ENCODE measurements at places on chromosomes 16 and 17.

DNA sequence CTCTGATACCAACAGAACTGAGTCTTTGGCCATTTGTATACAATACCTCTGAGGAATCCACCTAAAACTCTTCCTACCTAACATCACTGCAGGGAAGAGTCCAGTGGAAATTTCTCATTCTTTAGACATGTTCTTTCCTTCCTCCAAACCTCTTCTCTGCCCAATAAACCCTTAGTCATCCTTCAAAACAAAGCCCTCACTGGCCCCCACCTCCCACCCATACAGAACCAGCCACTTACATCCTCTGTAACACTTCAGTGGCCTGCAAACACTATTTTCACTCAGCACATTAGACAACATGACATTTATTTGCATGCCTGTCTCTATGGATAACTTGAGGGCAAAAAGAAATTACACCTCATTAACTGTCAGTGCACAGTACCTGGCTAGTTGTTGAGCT is 200.3 kb upstream of the NOG start:
- DNase-seq = no peak

- no peak for DNase-seq
Observed at GRCh38 chr17:64009571-64010402, 10.6 kb downstream of the ICAM2 start.

GRCh38 chr17:61345825-61346666 is 53.6 kb upstream of the TBX2 start:
- DNase-seq = no peak

DNA sequence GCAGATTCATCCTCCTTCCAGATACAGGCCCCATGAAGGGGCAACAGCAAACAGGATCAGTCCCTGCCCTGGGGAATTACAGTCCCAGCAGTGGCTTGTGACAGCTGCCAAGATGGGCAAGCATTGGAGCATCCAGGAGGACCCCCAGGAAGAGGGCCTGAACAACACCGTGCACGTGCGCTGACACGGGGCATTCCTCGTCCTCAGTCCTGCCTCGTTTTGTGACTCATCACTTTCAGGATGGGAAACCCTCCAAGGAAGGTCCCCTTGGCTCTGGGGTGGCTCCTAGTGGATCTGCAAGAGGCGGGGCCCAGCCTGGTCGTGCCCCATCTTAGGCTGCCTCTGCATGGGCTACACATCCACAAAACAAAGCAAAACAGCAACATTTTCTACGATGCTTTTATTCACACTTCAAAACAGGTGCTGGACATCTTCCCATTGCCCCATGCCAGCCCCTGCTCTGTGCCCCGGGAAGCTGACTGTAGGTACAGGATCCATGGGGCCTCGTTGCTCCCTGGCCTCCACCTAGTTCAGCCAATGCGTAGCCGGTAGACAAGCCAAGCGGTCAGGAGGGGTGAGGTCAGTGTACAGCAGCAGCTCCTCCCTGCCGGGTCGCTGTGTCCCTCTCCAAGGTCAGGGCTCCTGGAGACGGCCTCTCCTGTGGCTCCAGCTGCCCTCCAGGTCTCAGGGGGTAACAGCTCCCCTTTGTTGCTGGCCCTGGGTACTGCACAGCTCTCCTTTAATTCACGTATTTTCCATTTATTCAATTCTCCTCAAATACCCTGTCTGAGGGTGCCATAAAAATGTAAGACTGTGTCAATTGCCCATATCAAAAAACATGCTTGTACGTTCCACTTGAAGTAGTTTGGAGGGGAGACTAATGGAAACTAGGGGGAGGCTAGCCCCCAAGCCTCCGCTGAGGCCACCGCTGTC is 32.2 kb downstream of the ACTG1 start:
- no peak for DNase-seq

DNA sequence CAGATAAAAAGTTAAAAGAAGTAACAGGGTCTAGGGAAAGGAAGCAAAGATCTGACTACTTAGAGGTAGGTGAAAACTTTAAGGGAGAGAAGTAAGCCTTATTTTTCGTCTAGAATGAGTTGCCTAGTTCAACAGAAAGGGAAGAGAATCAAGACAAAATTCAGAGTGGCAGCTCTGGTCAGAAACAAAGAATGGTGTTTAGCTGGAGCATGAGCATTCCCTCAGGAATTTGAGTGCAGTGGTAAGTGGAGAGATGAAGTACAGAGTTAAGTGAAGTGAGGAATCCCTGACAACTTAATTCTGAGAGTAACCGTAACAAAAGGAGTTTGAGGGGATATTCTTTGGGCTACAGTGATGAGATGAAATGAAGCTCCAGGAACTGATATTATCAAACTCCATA is 11.5 kb downstream of the SMG6 start:
- no peak for DNase-seq

DNA sequence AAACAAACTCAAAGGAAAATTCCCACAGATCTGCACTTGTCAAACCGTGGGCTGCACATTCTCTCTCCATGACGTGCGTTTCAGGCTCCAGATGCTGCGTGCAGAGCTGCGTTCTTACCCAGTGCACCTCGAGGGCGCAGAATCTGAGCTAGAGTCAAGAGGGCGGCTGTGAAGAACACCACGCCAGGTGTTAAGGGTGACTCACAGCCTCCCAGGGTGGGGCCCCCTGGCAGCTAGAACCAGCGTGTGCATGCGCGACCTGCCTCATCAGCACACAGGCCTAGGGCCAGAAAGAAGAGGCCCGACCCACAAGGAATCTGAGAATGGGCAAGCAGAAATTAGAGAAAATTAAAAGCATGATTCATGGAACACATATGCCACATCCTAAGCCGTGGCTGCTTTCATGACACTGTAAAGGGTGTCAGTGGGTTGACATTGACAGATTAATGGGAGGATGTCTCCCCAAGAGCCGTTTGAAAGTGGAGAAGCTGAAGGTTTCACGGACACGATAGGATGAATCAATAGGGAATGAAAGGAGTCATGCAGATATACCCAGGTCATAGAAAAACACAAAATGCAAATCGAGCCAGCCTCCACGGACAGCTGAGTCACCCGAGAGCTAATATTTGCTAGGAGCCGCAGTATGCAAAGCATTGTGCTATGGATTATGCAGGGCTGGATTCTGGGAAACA is 29.0 kb downstream of the MARCHF10 start:
- DNase-seq = no peak

- DNase-seq = no peak
Observed at GRCh38 chr16:56269811-56270684, 78.8 kb downstream of the GNAO1 start.

DNA sequence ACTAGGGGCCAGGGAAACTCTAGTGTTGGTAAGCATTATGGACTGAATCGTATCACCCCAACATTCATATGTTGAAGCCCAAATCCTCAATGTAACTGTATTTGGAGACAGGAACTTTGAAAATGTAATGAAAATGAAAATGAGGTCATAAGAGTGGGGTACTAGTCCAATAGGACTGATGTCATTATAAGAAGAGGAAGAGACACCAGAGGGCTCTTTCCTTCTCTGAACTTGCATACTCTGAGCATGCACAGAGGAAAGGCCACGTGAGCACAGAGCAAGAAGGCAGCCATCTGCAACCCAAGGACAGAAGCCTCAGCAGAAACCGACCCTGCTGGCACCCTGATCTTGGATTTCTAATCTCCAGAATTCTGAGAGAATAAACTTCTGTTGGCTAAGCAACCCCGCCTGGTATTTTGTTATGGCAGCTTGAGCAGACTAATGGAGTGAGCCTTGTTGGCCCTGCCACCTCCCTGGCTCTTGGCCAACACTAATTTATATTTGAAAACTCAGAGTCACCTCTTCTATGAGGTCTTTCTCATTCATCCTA is 273.4 kb downstream of the NTN1 start:
- no peak for DNase-seq

DNA sequence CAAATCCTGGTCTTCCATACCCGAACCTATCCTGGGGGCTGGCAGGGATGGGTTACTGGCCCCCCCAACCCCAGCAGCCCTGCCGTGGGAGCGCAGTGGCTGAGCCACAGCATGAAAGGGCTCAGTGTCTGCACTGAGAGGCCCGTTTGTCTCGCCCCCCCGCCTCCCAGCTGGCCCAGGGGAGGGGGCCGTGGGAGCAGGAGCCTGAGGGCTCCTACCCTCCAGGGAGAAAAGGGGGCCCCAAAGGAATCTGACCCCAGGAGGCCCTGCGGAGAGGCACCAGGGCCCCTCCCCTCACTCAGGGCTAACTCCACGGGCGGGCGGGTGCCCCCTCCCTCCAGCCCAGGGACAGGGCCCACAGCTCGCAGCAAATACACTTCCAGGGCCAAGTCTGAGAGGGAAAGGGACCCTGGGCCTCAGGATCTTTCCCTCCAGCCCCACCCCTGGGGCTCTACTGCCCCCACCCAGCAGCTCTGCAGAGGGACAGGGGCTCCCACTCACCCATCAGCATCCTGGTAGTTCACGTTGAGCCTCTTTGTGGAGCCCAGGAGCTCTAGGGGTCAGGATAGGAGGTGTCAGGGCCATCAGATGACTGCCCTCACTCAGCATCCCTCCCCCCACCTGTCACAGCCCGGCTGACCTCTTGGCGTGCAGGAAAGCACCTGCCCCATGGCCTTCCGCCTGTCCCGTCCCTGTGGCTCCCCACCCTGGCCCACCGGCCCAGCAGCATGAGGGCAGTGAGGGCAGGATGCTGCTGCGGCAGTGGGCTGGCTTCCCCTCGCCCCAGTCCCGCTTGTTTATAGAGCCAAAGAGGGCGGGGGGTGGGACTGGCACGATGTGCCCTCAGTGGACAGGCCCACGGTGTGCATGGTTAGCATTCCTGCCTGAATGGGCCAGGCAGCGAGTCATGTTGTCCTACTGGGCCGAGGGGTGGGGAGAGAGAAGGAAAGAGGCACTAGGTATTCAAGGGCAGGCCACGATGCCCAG is 7.3 kb downstream of the CASKIN2 start:
- no peak for DNase-seq

GRCh38 chr17:48420823-48421222 is 9.2 kb downstream of the SKAP1 start:
- DNase-seq = no peak

GRCh38 chr16:88359008-88359407 is 23.8 kb upstream of the ZNF469 start:
- no peak for DNase-seq

DNA sequence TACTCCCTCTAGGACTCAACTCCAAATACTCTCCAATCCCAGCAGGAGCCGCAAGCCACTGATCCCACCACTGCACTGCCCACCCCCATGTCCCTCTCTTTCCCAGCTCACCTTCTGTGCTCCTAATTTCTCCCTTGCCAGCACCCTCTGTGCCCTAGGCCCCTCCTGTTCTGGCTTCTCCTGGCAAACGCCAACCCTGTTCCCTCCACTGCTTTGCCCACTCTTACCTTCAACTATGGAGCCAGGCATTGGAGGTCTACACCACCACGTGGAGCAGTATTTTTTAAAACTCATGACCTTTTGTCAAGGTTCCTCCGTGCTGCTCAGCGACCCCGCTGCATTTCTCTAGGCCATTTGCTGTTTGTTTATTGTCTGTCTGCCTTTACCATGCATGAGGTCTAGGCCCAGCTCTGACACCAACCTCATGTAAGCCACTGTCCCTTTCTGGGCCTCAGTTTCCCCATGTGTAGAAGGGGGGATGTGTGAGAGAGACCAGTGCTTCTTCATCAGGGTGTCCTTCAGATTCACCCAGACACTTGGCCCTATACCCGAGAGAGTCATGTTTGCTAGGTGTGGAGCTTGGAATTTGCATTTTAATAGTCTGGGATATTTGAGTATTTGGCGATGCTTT is 4.6 kb downstream of the CCDC102A start:
- DNase-seq = no peak

GRCh38 chr16:72590151-72590937 is 418.4 kb upstream of the PMFBP1 start:
- peak; percentile 30 for DNase-seq

GRCh38 chr16:2712063-2712441 is 8.0 kb downstream of the PRSS27 start:
- DNase-seq = peak; percentile 9

DNA sequence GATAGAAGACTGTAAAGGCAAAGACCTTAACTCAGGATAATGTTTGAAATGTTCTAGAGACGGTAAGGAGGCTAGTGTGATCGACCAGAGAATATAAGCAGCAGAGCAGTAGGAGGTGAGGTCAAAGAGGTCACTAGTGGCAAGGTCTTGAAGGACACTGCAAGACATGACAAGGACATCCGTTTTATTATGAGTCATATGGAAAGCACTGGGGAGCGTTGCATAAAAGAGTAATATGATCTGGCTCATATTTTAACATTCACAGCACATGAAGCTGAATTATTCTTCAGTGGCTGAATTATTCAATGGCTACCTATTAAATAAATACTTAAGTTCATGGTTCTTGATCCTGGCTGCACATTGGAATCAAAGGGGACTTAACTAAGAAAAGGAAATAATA is 123.7 kb downstream of the SOX9 start:
- DNase-seq = no peak

DNA sequence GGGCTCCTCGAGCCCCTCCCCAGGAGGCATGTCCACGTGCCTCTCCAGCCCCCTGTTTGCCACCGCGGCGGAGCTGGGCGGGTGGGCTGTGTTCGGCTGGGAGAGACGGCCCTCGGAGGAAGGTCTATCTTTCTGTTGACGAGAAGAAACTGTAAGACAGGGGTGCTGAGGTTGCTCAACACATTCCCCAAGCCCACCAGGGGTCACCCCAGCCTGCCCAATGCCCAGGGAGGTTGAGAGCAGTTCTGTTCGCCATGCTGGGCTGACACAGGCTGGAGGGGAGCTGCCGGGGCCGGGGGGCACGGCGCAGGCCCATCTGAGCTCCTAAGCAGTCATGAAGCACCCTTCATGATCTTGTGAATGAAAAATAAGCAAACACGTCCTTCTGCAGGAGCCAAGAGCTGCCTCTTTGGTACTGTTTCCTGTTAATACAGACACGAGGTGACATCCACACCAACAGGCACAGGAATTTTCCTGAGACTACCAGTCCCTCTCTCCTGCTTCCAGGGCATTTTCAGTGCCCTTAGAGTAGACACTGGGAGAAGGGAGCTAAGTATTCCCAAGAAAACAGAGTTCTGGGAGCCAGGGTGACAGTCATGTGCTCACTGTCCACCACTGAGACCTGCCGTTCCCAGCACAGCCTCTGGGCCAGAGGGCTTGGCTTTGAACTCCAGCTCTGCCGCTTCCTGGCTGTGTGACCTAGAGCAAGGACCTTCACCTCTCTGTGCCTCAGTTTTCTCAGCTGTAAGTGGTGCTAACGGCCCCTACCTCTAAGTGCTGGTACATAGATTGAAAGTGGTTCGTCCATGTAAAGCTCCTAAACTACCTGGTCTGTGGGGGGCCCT is 9.2 kb downstream of the UBALD2 start:
- DNase-seq = peak; percentile 60

- no peak for DNase-seq
Observed at GRCh38 chr16:76854234-76854633, 336.8 kb upstream of the MON1B start.

DNA sequence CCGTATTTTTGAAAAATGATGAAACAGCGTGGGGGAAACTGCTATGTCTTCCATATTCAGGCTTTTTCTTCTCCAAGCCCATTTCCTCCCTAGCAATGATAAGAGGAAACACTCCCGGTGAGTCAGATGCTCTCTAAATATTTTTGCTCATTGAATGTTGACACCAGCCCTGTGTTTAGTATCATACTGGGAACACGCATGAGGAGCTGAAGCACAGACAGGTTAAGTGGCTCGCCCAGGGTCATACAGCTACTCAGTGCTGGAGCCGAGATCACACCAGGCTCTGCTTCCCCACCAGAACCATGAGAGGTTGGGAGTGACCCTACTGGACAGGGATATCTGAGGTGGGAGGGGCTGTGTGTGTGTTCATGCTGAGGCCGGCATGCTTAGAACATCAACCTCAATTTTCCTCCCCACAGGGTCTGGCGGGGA is 37.8 kb upstream of the ADGRG1 start:
- DNase-seq = no peak

GRCh38 chr16:82358606-82359221 is 188.7 kb upstream of the MPHOSPH6 start:
- no peak for DNase-seq
